ENCODE measurements at places on chromosomes 4 and X.

GRCh38 chr4:170652571-170652970 is 562.8 kb upstream of the AADAT start:
- no peak for DNase-seq

DNA sequence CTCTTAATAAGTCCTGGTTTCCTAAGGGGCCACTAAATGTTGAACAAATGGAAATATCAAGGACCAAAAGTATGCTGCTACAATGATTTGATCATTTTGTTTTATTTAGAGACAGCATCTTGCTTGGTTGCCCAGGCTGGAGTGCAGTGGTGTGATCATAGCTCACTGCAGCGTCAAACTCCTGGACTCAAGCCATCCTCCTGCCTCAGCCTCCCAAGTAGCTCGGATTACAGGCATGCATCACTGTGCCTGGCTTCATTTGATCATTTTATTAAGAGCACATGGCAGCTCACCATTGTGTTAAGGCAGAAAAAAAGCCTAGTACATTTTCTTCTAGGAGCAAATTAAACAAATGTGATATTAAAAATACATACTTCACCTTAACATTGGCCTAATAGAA is 52.7 kb downstream of the DCLK2 start:
- no peak for DNase-seq

DNA sequence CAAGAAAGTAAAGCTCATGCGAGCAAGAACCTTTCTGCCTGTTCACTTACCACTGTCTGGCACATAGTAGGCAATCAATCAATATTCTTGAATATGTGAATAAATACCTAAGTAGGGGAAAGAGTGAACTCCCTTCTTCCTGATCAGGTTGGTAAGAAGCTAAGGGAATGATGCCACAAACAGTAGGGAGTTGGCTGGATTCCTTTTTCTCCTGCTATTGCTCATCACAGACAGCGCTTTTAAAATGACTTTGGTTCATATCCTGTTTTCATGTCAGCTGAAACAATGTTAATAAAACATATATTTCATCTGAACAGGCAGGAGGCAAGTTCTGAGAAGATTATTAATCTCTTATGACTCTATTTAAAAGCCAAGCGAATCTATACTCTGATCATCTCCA is 99.2 kb downstream of the NSUN7 start:
- DNase-seq, result no peak

DNA sequence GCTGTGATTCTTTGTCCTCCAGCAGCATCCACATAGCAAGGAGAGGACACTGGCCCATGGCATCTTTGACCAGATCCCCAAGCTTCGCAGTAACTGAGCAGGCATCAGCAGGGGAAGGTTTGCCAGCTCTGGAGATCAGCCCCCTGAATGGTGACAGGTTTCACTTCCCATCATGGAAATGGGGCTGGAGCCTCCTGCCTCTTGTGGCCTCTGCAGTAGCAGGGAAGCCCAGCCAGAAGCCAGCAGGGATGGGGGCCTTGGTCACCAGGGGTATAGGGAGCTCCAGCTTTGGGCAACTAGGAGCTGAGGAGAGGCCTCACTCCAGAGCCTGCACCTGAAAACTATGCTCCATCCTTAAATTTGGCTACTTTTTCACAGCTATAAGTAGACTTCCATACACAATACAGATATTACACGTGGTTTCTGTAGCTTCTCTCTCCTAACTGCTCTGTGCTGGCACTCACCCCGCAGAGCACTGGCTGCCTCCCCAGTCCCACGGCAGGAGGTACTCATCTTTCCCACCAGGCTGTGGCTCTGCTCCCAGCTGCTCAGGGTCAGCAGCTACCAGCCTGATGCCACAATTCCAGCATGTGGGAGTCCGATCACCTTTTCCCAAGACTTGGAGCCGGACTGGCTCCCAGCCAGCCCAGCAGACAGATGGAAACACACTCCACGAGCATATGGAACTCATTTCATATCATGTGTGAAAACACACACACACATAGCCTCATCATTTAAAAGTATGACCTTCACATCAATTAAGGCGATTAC is 2.8 kb downstream of the TMEM271 start:
- no peak for DNase-seq

DNA sequence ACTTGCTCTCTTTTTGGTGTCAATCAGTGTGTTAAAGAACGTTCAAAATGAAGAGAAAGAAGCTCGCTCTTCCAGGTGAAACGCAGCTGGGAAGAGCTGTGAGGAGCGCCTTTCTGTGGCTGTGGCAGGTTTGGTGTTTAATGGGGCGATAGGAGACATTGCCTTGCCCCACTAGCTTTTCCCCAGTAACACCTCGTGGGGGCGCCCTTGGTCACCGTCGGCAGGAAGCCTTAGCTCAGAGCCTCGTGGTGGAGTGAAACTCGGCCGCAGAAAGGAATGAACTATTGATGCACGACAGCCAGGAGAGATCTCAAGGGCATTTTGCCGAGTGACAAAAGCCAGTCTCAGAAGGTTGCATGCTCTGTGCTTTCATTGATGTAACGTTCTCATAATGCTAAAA is 65.1 kb downstream of the GPR143 start:
- DNase-seq, result no peak

DNA sequence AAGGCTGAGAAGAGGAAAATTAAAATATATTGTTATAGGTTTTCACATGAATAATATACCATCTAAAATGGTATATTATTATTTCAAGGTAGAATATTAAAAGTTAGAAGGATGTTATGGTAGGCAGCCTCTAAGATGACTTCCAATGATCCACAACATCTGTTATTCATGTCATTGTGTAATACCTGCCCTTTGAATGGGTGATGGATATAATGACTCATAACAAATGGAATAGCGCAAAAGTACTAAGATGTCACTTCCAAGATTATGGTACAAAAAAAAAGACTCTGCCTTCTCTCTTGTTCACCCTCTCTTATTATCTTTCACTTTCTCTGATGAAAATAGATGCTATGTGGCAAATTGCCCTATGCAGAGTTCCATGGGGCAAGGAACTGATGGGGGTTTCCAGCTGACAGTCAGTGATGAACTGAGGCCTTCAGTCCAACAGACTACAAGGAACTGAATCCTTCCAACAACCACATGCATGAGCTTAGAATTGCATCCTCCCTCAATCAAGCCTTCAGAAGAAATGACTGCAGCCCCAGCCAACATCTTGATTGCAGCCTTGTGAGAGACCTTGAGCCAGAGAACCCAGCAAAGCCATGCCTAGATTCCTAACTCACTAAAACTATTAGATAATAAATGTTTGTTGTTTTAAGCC is 57.7 kb downstream of the HS6ST2 start:
- DNase-seq, result no peak

- DNase-seq, result no peak
Measured at GRCh38 chr4:85243857-85244256, 231.1 kb upstream of the ARHGAP24 start.

- DNase-seq, result no peak
Measured at GRCh38 chr4:103754844-103755243, 35.1 kb upstream of the TACR3 start.

GRCh38 chr4:4377732-4378460 is 9.0 kb upstream of the NSG1 start:
- no peak for DNase-seq

GRCh38 chr4:165379678-165380064 is 863 bp downstream of the CPE start:
- DNase-seq, result no peak

GRCh38 chr4:61741327-61742096 is 541.4 kb downstream of the ADGRL3 start:
- peak; percentile 6 for DNase-seq

- no peak for DNase-seq
Measured at GRCh38 chr4:113638562-113638832, 123.0 kb downstream of the CAMK2D start.

DNA sequence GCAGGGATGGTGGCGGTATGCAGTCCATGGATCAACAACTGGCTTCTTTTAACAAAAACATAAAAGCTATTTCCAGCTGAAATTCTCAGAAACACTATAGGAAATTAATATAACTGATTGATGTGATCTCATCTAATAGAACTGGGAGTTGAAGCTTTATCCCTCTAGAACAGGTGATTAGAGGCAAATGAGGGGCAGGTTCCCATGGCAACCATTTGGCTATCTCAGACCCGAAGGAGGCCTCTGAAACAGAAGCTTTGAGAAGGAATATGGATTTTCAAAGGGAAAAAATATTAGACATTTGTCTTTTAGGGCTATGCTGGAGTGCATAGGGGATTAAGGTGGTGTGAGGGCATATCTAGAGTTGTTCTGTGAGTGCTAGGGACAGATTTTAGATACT is 50.0 kb downstream of the IGSF1 start:
- DNase-seq, result no peak

DNA sequence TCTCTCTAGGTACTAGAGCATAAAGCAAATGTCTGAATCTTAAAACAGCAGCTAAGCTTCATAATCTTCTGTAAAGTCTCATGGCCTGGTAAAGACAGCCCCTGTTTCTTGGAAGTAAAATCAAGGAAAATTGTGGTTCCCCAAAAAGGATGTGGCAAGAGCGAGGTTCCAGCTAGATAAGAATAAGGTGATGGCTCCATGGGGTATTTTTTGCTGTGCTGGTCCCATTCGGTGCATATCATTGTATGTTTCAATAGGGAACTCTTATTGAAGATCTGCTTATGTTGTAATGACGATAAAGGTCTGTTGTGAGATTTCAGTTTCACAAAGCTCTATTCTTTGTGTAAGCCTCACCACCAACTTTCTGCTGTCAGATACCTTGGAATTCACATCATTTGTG is 316.9 kb upstream of the NOCT start:
- no peak for DNase-seq

DNA sequence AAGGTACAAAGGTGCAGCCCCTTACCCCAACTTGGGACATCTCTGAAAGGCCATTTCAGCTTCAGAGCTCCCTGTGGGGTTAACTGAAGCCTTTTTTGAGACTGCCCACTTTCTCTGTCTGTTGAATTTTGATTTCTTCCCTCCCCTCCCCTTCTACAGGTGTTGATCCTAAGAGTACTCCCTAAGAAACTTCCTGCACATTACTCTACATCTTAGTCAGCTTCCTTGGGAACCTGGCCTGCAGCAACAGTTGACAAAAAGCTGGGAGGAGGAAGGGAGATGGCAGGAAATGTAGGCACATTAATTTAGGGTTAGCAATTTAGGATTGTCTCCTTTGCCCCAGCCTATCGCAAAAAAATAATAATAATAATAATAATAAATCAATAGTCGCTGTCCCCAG is 1.2 kb upstream of the IDS start:
- no peak for DNase-seq

- no peak for DNase-seq
Measured at GRCh38 chr4:145719752-145720624, 40.0 kb downstream of the C4orf51 start.

DNA sequence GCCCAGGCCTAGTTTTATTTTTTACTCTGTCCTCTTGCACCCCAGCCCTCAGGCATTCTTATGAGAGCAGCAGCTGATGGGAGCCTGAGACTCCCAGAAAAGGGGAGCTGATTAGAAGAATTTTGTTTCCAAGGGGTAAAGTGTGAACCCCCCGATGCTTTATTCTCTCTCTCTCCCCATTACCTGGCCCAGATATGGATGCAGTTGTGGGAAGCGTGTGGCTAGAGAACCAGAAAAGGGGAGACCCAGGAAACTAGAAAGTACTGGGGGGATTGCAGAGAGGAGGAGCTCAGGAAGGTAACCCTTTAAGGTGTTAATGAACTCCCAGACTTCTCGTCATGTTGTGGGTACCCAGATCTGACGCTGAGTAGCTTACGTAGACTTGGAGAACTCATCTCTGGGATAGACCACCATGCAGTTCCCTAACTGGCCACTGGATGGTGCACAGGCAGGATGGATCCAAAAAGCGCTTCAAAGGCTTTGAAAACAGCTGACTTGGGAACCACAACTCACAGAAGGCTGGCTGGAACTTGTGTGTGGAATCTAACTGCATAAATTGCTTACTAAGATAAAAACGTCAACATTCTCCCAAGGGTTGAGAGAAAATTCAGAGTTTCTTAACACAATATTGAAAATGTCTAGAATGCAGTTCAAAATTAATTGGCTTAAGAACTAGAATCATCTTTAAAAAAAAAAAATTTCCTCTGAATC is 64.7 kb downstream of the TBC1D14 start:
- peak; percentile 88 for DNase-seq

- no peak for DNase-seq
Measured at GRCh38 chr4:55546506-55546755, 278 bp downstream of the CLOCK start.

DNA sequence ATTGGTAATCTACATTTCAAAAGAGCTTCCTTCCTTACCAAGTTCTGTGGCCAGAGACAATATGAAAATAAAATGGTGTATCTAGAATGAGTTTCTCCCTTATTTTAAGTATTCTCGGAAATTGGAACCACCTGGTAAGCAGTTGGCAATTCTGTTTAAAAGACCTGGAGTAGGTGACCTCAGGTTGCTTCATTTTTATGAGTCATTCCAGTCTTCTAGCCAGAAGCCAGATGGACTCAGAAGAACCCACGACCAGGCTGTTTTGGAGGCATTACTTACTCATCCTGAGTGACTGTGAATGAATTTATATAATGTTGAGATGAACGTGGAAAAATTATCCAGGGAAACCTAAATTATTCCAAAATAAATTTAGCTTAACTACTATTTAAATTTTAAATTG is 9.1 kb downstream of the BMPR1B start:
- no peak for DNase-seq

DNA sequence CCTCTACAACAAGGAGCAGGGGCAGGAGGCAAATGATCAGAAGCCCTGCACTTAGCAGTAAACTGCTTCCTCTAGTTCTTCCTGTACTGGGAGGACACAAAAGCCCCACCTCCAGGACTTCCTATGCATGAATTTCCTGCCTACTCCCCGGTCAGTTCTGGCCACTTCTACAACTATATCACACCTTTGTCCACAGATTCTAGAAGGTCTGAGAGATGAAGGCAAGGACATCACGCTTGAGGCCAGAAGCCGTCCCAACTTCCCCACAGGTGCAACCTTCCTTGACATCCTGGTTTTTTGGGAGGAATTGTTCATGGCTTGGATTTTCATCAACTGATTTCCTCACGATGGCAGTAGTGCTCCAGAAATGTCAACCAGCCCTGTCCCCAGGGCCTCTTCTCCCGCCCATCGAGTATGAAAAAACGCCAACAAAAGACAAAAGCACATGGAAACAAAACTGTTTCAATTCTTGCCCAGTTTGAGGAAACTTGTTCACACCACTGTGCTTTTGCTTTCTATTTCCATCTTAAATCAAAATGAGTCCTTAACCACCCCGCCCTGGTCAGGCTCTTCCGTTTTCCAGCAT is 206.5 kb upstream of the STK26 start:
- peak; percentile 83 for DNase-seq

GRCh38 chr4:140331876-140332275 is 41.6 kb upstream of the SCOC start:
- DNase-seq, result no peak

Data from hematopoietic multipotent progenitor cell (in vitro differentiated cells).